ENCODE measurements at places on chromosomes 7 and 10.

- DNase-seq = no peak
These were observed 37.6 kb downstream of the MICU1 start for GRCh38 chr10:72588266-72588665.

DNA sequence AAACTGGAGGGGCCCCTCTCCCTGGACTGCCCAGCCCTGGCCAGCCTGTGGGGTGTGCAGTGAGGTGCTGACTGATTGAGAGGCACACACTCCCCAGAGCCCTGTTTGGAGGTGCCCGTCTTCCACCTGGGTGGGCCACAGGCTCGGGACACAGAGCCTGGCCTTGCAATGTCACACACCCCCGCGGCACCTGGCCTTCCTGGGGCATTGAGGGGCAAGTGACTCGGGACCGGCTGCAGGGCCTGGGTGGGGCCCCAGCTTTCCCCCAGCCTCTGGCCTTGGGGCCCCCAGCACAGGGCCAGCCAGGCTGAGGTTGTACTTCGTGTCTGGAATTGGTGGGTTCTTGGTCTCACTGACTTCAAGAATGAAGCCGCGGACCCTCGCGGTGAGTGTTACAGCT, 13.9 kb upstream of the NKX6-2 start:
- no peak for DNase-seq

GRCh38 chr10:22945934-22946673, 18.3 kb downstream of the ARMC3 start:
- no peak for DNase-seq

- DNase-seq = no peak
These were observed 55.6 kb downstream of the STEAP1B start for GRCh38 chr7:22444181-22444971.

GRCh38 chr7:22572937-22573336, 72.9 kb upstream of the STEAP1B start:
- peak; percentile 99 for DNase-seq

DNA sequence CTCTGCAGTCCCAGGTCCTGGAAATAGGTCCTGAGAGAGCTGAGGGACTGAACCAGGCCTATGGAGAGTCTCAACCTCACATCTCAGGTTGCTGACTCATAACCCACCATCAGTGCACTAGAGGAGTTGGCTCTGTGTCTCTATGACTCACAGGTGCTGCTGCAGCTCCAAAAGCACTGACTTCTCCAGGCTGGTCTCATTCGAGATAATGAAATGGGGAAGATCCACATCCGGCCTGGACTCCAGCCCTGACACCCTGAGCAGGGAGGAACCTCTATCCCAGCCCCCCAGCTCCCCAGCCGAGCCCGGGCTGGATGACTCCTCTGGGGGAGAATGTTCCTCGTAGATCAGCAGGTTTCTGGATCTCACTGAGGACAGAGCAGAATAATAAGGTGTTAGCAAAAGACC, 35.5 kb upstream of the DGKI start:
- DNase-seq = peak; percentile 99

- DNase-seq = peak; percentile 82
These were observed 48.7 kb downstream of the CREB3L2 start for GRCh38 chr7:137953043-137953664.

DNA sequence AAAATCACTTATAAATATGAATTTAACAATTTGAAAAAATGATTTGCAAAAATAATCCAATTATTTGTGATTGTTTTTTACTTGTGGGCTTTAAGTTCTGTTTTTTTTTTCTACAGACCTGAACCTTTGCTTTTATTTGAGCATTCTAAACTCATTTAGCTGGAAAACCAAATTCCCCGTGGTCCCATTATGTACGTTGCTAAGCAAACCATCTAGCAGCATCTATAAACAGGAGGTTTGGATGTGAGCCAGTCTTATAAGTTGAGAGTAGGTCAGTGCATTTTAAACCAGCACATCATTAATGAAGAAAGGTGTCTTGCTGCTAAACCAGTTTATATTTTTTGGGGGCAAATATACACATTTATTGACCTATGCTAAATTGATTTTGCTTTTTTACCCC, 77.3 kb downstream of the LRRN3 start:
- DNase-seq = no peak

DNA sequence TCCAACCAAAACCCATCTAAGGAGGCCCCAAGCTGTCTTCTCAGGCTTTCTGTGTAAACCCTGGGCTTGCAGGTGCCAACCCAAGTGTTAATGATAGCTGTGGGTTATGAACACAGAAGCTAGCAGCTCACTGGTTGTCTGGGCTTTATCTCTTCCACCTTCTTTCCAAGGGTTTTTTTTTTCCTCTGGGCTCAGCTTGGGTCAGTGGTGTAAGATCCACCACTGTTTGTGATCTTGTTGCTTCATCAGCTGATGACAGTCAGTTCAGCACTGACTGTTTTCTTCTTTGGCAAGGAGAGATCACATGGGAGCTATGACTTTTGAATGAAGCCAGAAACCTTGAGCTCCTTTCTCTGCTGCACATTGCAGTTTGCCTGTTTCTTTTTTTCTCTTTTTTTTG, 4.6 kb downstream of the GTPBP4 start:
- DNase-seq = no peak

DNA sequence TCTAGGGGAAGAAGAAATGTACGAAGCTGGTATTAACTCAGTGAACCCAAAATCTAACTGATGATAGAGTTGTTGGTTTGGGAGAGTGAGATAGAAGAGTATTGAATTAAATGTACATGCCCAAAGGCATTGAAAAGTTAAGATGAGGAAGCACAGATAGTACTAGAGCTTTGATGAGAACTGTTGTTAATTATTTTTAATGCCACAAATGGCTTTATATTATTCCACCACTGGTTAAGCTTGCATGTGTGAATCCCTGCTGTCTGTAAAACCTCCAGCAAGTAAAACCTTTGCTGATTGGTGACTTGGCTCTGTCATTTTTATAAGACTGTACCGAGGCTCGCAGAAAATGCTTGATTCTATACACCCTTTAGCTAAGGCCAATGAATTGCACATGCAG, 382.7 kb upstream of the LRGUK start:
- no peak for DNase-seq

DNA sequence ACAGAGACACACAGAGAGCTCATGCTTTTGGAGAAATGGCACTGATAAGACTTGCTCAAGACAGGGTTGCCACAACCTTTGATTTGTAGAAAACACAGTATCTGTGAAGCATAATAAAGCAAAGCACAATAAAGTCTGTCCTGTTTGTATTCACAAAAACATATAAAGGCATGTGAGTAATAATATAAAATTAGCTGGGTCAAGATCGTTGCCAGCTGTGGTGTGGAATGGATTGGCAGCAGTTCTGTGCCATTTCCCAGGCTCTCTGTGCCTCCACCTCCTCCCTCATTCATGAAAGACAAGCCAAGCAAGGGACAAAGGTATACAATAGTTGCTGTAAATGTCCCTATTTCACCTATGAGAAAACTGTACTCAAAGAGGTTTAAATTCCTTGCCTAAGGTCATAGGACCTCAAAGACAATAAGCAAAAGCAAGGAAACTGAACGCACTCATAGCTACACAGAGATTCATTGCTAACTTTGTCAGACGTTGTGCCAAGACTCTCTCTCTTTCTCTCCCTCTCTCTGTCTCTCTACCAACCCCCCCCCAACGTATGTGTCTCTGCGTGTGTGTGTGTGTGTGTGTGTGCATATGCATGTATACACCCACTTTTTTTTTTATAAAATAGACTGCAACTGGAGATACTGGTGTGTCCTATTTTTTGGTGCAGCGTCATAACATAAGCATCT, 31.8 kb downstream of the CHST3 start:
- DNase-seq = no peak

GRCh38 chr10:2772816-2773631, 294.3 kb upstream of the PFKP start:
- no peak for DNase-seq

GRCh38 chr10:102424145-102424544, 3.5 kb downstream of the FBXL15 start:
- DNase-seq = no peak

DNA sequence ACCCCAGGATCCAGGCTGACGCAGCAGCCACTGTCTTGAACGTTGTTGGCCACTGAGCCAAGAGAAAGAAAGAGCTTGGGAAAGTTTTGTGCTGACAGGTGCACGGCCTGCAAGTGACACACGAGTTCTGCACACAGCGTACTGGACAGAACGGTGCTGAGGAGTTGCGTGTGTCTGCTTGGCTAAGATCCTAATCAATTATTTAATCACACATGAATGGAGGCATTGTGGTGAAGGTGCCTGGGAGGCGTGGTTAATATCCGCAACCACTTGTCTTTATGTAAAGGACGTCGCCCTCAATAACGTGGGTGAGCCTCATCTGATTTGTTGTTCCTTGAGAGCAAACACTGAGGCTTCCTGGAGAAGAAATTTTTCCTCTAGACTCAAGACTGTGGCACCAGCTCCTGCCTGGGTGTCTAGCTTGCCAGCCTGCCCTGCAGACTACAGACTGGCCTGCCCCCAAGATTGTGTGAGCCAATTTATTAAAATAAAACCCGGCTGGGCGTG, 16.6 kb upstream of the GNA12 start:
- DNase-seq = no peak

DNA sequence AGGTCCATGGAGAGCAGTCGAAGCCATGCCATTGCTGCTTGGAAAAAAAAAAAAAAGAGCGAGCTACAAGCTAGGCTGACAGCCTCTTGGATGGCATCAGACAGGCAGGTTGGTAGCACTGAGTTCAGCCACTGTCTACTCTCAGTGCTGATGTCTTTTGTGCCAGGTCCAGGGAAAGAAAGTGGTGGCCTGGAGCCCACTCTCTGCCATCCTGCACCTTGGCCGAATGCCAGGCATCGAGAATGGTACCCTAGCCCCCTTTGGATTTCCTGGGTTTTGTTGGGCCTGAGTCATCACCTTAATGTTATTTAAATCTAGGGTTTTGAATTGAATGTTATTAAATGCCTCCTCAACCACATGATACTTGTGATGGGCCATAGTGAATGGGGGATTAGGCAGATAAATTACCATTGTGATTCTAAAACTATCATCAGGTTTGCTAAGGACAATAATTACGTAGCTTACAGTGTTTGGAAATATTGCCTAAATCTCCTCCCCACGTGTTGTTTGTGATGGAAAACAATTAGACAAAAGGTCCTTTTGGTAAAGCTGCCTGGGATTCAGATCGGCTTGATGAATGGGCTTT, 195.7 kb upstream of the GPR26 start:
- no peak for DNase-seq

DNA sequence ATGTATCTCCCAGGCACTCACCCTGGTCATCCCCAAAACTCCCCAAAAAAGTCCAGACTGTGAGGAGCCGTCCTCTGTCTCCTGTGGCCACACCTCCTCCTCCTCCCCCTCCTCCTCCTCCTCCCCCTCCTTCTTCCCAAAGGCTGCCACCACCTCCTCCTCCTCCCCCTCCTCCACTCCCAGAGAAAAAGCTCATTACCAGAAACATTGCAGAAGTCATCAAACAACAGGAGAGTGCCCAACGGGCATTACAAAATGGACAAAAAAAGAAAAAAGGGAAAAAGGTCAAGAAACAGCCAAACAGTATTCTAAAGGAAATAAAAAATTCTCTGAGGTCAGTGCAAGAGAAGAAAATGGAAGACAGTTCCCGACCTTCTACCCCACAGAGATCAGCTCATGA, 7.1 kb downstream of the LMOD2 start:
- DNase-seq = no peak

DNA sequence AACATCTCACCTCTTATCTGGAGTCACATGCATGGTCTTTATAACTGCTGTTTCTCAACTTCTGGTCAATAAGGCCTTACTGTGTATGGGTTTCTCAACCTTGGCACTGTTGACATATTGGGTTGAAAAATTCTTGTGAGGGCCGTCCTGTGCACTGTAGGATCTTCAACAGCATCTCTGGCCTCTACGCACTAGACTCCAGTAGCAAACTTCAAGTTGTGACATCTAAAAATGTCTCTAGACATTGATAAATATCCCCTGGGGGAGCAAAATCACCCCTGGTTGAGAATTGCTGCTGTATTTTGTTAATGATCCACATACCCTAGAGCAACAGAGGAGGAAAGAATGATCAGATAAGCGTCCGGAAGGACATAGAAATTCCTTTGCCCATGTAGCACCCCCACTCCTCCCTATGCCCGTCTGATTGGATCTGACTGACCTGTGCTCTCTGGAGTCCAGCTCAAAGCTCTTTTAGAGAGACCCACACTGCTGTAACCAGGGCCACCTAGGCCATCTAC, 423.5 kb upstream of the ZMIZ1 start:
- DNase-seq = no peak

DNA sequence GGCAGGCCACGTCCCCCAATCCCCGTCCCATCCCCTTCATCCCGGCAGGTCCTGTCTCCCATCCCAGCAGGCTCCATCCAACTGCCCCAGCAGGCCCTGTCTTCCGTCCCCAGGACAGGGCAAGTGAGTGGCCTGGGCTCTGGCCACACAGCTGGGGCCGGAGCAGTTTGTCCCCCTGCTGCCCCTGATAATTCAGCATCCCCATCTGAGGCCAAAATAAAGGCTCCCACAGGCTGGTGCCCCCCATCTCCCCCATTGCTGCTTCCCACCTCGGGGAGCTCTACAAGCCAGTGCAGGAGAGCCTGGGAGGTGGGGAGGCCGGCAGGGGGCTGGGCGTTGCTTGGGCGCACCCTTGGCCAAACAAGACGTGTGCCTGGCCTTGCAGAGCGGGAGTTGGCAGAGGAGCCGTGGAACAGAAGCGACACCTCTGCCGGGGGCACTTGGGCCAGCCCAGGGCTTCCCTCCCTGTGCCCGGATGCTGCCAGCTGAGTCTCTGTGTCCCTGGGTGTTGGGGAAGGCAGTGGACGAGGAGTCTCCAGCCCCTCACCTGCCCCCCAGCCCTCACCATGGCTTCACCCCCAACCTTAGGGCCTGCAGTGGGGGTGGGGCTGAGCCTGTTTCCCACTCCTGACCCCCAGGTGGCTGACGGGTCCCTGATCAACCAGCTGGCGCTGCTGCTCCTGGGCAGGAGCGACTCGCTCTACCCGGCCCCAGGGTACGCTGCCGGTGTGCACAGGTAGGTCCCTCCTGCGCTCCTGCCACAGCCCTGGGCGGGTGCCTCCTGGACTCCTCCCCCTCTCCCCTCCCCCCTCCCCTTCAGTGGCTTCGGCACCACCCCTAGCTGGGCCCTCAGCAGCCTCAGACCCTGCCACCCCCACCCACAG, 14.0 kb downstream of the AP5Z1 start:
- no peak for DNase-seq

DNA sequence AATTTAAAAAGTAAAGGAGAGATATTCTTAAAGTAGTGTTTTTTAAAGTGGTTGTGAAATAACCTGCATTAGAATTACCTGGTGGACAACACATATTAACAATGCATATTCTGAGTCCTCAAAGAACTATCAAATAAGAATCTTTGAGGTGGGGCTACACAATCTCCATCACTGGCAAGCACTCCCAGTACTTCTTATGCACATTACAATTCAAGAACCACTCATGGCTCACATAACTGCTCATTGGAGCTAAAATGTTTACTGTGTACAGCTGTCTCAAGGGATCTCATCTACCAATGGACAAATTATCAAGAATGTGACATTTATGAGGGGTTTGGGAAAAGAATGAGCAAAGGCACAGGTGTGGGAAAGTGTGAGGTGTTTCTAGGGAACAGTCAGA, 692.0 kb downstream of the PHTF2 start:
- no peak for DNase-seq

- DNase-seq = peak; percentile 71
These were observed 24.2 kb downstream of the NCOA4 start for GRCh38 chr10:46006219-46006618.

Data from EL (cell line).